ENCODE measurements at places on chromosomes 2 and 18.

DNA sequence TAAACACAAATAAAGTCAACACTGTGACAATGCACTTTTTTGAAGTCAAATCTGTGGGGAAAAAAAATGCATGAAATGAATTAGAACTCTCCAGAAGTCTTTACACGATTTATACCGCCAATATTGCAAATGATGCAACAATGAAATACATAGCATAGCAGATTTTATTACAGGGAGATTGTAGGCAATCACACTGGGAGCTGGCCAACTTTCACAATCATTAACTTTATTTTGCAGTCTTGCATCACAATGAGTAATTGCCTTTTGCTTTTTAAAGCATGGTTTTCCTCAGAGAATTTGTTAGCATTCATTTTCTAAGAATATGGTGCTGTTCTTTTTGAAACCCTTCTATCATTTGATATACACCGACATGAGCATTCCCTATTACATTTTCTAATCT is 366.4 kb upstream of the FSIP2 start:
- no peak for ATAC-seq

- peak; percentile 64 for ATAC-seq
Measured at GRCh38 chr2:58569475-58570185, 328.5 kb upstream of the FANCL start.

GRCh38 chr2:129713337-129713736 is 266.1 kb upstream of the RAB6C start:
- no peak for ATAC-seq

DNA sequence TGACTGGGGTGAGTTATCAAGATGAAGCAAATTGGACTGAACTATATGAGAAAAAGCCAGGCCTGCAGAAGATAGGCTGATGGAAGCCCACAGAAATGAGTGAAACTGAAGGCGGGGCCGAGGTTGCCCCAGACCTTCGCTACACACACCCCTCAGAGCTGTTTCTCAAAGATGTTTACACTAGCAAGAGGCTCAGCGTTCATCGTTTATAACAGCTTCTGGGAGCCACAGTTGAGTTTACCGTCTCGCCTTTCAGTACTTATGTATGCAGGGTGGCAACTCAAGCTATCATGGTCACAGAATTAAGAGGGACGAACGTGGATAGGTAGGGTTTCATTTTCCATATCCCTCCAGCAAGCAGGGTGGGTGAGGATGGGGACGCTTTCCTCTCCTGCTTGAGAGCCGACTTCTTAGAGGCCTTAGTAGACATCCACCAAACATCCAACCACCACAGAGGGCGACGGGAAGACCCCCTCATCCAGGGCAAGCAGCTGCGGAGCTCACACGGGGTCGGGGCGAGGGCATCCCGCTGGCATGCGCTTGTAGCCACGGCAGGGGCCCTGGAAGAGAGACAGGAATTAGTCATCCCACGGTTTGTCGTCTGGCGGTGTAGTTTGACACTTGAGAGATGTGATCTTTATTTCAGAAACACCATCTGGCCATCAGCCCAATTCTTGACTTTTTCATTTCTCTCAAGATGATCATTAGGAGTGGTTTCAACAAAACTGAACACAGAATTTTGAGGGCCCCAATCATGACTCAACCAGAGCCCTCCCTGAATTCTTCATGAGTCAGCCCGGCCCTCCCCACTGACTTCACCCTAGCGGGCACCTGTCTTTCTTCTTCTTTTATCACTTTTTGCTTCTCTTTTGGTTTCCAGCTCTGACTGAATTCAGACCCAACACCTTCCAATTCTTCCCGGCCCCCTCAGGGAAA is 109.1 kb upstream of the CTDP1 start:
- ATAC-seq, result no peak

DNA sequence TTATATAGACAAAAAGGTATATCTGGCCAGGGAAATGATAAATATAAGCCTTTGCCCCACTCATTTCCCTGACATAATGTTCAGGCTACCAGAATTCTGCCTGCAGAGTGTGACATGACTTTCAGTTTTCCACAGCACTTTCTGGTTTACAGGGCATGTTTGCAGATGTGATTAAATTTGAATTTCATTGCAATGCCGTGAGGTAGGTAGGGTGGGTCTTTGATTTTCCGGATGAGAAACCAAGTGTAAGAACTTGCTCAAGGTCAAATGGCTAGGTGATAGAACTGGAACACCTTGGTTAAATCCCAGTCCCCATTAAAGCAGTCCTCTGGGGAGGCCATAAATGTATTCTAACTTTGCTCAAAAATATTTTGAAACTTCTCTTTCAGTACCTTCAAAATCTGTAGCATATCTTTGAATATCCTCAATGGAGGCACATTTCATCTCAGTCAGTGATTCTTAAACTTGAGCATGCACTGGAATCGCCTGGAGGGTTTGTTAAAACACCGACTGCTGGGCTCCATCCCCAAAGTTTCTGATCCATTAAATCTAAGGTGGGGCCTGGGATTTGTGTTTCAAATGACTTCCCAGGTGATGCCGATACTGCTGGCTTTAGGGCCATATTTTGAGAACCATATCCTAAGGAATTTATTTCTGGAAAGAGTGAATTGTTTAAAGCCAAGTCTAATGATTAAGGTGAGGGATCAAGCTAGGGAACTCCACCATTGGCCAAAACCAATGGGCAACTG is 35.0 kb downstream of the MRPL33 start:
- no peak for ATAC-seq
